ENCODE measurements at places on chromosomes 13 and 19. TPM values are rescaled to one million over a fixed set of nuclear protein-coding genes. Genes with fewer than 3 reads are reported as not detected.

DNA sequence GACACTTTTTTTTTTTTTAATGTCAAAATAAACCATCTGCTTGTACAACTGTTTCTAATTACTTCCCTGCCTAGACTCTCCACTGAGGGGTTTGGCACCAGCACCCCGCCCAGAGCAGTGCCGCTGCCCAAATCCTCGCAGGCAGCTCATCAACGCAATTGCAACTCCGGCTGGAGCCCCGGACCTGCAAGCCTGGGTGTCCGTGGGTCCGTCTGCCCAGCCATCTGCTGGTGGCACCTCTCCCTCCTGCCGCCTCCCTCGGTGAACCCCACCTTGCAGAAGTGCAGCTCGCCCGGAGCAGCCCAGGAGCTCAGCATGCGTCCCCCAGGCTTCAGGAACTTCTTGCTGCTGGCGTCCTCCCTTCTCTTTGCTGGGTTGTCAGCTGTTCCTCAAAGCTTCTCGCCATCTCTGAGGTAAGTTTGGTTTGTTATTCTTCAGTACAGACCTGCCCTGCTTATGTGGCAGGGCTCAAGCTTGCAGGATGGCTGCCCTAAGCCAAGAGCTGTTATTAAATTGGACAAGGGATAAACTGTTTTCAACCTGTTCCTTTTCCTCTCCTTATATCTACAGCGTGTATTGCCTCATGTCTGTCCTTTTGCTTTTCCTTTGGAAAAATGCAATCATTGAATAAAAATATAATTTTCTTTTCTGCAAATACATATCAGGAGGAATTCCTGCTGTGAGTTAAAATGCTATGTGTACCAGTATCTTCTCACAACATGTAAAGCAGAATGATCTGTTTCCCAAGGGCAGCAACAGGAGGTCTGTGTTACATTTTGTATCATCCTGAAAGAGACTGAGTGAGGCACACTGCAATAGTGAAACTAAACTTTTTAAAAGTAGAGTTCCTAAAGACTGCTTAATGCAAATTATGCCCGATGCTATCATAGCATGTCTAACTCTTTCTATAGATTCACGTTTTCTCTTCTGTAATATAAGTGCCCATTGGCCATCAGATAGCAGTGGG lies at the start of gene ITGBL1:
Gene ITGBL1, plus strand, starts transcription at position 157 of the 967 bp plus-strand sequence. Its CDS starts 159 bp downstream, at position 316.
- DNase-seq: peak; percentile 27

GRIN2D gene
- 0.17 TPM for total RNA-seq

ZNF552 gene
- 1.9 TPM for total RNA-seq

PRTN3 gene
- not detected for total RNA-seq

DMKN gene
- total RNA-seq: 15.7 TPM

DNA sequence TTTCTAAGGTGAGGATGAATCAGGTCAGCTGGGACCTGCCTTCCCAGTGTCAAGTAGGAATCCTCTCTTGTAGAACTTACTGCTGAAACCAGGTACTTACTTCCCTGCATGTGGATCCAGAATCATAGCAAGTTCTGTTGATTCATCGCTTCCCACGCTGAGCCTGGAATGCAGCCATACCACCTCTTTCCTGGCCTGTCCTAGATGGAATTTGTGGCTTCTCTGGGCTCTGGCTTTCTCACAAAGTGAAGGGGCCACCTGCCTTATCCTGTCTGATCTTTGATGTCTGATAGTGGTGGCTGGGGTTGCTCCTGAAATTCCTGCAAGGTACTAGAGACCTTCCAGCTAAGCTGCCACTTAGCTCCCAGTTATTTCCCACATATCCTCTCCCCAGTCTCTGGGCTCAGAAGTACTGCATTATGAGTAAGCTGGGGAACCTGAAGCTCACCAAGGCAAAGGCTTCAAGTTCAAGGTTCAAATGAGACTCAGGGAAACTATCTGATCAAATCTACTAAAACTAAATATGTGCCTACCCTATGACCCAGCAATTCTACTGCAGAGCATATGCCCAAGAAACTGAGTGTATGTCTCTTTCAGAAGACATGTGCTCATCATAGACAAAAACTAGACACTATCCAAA lies 103.5 kb downstream of the SUCLA2 start:
- no peak for DNase-seq

GRCh38 chr13:99528547-99528946 lies 27.3 kb downstream of the TM9SF2 start:
- DNase-seq: no peak

LAIR1 gene
- total RNA-seq: 8.4 TPM

DNA sequence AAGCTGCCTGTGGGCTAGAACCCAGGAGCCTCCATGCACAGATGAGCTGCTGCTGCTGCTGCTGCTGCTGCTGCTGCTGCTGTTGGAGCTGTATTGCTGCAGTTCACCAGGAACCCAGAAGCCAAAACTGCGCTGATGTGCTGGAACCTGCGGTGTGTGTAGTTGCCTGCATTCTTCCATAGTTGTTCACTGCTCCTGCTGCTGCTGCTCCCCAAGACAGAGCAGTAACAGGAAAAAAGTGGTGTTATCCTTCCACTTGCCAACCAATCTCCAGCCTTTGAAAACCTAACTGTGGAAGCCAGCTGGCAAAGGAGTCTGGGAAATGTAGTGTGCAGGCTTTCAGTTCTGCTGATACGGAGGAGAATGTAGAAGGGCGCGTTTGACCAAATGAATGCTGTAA lies 37.9 kb downstream of the ARHGAP35 start:
- no peak for DNase-seq

FRY gene
- 244 TPM for total RNA-seq

DNA sequence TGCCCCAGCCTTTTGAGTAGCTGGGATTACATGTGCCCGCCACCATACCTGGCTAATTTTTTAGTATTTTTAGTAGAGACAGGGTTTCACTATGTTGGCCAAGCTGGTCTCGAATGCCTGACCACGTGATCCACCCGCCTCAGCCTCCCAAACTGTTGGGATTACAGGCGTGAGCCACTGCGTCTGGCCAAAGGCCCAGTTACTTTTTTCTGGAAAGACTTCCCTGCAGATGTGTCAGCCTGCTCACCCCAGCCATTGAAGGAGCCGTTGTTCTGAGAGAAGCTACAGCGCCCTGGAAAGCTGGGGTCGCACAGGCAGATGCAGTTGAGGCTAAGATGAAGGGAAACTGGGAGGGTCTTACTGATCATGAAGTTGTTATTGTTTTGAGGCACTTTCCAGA lies 7.9 kb upstream of the ZNF626 start:
- DNase-seq: no peak

OR4F17 gene
- not detected for total RNA-seq

DNA sequence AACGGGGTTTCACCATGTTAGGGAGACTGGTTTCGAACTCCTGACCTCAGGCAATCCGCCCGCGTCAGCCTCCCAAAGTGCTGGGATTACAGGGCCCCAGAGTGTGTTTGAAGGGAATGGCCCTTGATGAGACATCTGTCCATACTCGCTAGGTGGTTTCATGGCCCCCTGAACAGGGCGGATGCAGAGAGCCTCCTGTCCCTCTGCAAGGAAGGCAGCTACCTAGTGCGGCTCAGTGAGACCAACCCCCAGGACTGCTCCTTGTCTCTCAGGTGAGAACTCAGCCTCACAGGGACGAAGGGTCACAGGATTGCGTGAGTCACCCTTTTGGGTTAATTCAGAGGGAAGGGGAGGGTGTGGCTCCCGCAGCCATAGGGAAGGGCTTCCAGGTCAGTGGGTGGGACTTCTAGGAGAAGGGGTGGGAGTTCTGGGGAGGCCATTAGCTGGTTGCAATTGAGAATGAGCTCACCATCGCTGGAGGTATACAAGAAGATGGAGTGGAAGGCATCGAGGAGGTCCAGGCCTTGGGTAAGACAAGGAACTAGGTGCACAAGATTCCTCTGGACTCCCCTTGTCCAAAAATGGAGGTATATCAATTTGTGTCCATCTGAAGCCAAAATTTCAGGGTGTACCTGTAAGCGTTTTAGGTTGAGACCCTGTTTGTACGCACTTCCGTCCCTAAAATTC lies 9.2 kb downstream of the SHD start:
- DNase-seq: no peak

LILRA6 gene
- total RNA-seq: 2.5 TPM

DNA sequence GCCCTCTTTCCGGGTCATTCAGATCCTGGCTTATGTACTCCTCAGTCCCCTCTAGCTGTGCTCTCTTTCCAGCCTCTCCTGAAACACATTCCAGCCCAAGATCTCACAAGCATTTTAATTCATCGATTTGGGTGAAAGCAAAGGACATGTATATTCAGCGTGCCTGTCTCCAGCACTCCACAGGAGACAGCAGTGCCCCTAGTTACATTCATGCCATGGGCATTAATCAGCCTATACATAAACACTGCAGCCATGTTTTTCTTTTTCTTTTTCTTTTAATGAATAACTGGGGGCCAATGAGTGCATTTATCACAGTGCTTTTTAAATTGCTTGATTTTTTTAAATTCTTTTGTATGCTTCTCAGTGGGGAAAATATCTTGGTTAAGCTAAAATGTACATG lies 199.1 kb downstream of the DCT start:
- no peak for DNase-seq

DNA sequence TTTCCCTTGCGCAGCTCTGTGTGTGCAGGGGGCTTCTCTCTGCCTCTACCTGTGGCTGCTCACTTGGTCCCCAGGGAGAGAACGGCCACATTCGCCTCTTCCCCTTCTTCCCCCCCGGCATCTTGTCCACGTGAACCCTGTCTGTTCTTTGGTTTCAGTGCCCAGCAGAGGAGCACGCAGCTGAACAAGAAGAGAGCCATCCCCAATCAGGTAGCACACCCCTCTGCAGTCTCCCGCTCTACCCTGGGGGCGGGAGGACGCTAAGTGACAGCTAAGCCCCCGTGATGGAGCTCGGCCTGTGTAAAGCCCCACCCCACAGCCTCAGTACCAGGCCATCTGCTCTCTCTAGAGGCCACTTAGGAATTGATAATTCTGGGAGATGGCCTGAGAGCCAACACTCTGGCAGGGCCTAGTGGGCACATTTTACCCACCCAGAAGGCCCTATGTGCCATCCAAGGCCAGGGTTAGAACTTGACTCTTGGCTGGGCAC lies 30.2 kb downstream of the TMED1 start:
- no peak for DNase-seq

OLFM2 gene
- total RNA-seq: 1.1 TPM

ACER1 gene
- not detected for total RNA-seq

OR7D4 gene
- total RNA-seq: not detected

- no peak for DNase-seq
These were observed 265.1 kb upstream of the EDNRB start for GRCh38 chr13:78183732-78184131.

DNA sequence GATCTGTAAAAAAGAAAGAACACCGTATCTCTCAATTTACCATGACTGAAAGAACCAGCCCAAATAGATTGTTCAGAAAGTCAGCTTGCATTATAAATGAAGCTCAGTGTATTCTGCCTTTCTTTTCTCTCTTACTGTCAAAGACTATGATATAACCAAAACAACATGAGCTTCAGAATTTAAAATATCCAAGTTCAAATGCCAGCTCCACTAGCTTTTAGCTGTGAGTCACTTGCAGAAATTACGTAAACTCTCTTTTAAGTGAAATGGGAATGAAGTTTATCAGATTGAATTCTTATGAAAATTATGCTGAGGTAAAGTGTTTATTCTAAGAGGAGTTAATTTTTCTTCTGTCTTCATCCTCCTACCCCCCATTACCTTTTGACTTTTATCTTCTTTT lies 20.0 kb upstream of the POSTN start:
- DNase-seq: no peak

DNA sequence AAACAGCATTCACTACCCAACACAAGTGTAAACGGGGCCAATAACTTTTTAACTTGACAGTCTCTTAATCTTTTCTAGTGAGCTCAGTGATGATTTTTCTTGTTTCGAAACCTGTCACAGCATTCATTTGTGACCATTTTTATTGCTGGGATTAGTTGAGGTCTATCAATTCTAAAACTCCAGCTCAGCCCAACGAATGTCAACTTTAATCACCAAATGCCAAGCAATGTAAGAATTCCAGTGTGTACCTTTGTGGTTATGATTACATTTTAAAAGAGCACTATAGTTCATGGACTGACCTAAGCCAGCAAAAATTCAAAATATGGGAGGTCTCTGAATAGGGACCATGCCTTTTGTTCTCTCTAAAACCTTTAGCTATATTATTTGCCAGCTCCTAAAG lies 694.3 kb upstream of the SGCG start:
- DNase-seq: no peak

DNA sequence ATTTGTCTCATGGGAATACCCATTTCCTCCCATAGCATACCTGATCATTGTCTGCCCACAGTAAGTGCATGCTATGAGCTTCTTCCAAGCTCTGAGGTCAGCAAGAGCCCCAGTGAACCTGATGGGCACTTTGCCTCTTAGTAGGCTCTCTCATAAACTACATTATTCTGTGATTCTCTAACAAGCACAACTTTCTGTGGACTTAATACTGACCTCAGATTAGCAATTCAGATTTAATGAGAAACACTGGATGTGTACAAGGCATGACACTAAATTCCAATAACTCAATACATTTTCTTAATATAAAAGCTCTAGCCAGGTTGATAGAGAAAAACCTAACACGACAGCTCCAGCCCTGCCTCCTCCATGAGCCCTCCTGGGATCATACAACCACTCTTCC lies 23.3 kb upstream of the STARD13 start:
- DNase-seq: no peak

DNA sequence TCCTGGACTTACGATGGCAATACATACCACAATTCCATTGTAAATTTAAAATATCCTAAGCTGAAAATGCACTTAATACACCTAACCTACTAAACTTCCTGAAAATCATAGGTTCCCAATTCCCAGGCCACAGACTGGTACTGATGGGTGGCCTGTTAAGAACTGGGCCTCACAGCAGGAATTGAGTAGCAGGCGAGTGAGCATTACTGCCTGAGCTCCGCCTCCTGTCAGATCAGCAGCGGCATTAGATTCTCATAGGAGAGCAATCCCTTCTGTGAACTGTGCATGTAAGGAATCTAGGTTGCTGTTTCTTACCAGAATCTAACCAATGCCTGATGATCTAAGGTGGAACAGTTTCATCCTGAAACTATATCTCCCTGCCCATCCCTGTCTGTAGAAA lies 1670.2 kb upstream of the PCDH20 start:
- no peak for DNase-seq

- no peak for DNase-seq
These were observed 241.1 kb upstream of the ZNF507 start for GRCh38 chr19:32104153-32104849.

IL4I1 gene
- 0.62 TPM for total RNA-seq

MVB12A gene
- 11.7 TPM for total RNA-seq

DNA sequence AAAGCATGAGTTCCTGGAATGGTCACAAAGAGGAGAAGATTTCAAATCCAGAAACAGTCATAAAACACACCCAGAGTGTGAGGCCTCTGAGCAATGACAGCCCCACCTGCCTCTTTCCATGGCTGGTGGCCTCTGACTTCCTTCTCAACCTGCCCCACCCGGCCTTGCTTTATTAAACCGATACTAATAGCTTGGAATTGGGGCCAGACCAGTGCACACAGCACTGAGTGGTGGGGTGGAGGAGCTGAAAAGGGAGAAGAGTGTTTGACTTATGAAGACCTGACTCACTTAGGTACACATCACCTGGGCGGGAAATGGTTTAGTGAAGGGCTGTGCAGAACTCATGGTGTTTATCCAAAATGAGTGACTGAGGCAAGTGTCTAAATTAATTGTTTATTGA lies 20.7 kb upstream of the CEACAM6 start:
- DNase-seq: no peak

- no peak for DNase-seq
These were observed 5.9 kb downstream of the SLITRK5 start for GRCh38 chr13:87677043-87677495.

- DNase-seq: no peak
These were observed 86.9 kb downstream of the CDK8 start for GRCh38 chr13:26340807-26341206.

Data from heart right ventricle (tissue), 16 donors.